ENCODE measurements at places on chromosomes 16 and 17. TPM values are rescaled to one million over a fixed set of nuclear protein-coding genes. Genes with fewer than 3 reads are reported as not detected.

Gene MMP25
- 1.3 TPM for total RNA-seq

- peak; percentile 93 for DNase-seq
Measured at GRCh38 chr17:76414334-76415295, 30.2 kb downstream of the SPHK1 start.

DNA sequence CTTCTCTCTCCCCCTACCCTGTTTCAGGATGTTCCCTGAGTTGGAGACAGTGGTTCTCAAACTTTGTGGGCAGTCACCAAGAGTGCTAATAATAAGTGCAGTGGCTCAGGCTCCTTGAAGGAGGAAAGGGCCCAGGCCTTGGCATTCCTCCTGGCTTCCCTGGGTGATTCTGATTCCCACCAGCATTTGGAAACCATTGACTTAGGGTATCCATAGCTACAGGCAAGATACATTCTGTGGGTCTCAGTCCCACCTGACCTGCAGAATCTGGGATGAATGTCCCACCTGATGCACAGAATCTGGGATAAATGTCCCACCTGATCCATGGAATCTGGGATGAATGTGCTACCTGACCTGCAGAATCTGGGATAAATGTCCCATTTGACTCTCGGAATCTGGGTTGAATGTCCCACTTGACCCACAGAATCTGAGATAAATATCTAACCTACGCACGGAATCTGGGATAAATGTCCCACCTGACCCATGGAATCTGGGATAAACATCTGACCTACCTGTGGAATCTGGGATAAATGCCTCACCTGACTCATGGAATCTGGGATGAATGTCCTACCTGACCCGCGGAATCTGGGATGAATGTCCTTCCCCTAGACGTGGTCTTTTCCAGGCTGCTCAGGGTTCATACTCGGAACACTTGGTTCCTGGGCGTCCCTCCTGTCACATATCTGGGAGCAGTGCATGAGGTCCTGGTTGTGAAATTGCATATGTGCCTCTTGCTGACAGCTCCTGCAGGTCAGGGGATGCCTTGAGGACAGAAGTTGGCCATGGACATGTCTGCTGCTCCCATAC, 136.7 kb upstream of the HS3ST2 start:
- no peak for DNase-seq

Gene MRPL38
- total RNA-seq: 113 TPM

Gene ITGA3
- 12.6 TPM for total RNA-seq

GRCh38 chr17:81212365-81212764, 10.4 kb downstream of the CEP131 start:
- no peak for DNase-seq

Gene SP6
- 0.08 TPM for total RNA-seq

- DNase-seq: peak; percentile 64
Measured at GRCh38 chr17:48543107-48543853, 1.6 kb downstream of the HOXB2 start.

Gene SLFN12
- 3.3 TPM for total RNA-seq

- DNase-seq: peak; percentile 29
Measured at GRCh38 chr17:41522301-41523224, 3.9 kb upstream of the KRT15 start.

Gene KRTAP9-4
- not detected for total RNA-seq

GRCh38 chr16:69773260-69773947, 11.3 kb downstream of the WWP2 start:
- DNase-seq: no peak

GRCh38 chr17:40035162-40035559, 19.0 kb downstream of the MED24 start:
- no peak for DNase-seq

GRCh38 chr16:15604460-15605440, 38.2 kb downstream of the MARF1 start:
- no peak for DNase-seq

DNA sequence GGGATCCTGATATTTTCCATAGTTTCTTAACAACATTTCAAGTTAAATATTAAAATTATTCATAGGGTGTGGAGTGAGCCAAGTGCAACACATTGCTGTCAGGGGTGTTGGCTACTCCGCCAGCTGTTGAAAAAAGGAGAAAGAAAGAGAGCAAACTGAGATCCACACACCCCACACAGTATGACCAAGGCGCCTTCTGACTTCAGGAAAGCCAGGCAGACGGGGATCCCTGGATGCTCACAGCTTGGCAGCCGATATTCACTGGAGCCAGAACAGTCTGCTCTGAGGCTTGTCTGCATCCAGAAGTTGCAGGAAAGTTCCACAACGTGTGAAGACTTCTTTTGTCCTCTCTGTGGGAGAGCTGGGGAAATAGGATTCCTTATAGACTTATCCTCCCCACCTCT, 9.3 kb downstream of the CHD9NB start:
- DNase-seq: no peak

Measured in Right ventricle myocardium superior (tissue), 1 donor.